ENCODE measurements at places on chromosomes 2 and 18.

DNA sequence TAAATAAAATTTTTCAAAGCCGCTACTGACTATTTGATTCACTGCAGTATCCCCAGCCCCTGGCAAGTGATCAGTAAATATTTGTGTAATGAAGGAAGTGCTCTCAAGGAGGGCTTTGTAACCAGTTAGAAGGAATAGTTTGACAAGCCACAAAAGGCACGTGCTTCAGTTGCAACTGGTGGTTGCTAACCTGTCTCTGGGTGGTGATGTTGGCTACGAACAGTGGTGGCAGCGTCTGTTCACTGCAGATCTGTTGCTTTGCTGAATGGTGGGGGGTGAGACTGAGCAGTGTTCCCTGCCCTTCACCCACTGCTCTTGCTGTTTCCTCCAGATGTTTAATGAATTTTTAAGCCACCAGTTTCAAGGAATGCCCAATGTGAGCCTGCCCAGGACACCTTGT lies 73.9 kb upstream of the SIX2 start:
- DNase-seq, result no peak

DNA sequence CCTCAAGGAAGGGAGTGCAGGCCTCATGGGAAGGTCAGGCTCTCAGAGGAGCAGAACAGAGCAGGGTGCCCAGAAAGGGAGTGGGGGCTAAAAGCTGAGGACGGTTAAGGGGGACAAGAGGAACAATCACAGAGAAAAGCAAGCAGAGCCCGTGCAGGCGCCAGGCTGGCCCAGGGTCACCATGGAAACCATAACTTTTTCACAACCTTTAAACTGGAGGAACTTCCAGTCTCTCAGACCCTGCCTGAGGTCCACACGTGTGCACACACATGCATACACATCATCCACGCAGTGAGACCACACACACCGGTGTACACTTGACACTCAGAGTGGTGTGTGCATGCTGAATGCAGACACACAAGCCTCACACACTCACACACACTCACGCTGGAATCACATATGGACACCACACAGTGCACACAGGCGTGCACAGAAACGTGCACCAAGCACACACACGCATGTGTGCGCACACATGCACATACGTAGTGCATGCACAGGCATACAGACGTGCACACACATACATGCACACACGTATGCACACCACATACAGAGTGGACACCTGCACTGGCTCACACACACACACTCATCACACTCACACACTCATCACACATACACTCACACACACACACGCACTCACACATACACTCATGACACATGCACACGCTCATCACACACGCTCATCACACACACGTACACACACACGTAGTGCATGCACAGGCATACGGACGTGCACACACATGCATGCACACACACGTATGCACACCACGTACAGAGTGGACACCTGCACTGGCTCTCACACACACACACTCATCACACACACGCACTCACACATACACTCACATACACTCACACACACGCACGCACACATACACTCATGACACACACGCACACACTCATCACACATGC lies 37.2 kb upstream of the SNED1 start:
- no peak for DNase-seq

GRCh38 chr18:68714366-68714711 lies 569 bp downstream of the TMX3 start:
- DNase-seq, result no peak

DNA sequence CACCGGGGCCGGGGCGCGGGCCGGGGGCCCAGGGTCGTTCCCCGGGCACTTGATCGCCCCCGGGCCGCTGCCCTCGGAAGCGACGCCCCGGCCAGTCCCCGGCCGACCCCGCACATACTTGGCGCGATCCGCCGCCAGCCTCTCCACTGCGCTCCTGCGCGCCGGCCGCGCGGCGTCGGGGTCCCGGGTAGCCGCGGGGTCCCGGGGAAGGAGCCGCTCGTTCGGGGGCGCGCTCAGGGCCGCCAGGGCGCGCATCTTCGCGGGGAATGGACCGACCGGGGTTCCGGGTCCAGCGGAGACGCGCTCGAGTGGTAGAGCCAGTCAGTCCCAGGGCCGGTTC lies 204 bp downstream of the FAM110C start:
- DNase-seq, result no peak

GRCh38 chr18:13934676-13935075 lies 19.3 kb upstream of the MC2R start:
- no peak for DNase-seq

- DNase-seq, result no peak
Observed at GRCh38 chr2:28463893-28464292, 32.0 kb upstream of the PLB1 start.

DNA sequence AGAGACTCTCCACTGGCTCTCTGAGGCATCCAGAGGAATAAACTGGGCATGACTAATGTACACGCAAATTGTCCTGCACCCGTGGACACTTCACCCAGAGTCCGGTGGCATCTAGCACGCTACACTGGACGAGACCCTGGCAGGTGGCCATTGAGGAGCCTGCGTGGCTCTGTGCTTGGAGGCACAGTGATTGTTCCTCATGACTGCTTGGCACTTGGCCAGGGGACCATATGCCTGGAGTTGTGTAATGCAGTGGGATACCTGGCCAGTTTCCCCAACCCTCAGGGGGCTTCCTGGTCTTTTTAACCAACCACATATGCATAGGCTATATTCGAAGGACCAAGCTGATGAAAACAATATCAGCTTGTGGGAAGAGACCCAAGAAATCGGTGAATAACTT lies 66.6 kb downstream of the MTCL1 start:
- DNase-seq, result peak; percentile 78

DNA sequence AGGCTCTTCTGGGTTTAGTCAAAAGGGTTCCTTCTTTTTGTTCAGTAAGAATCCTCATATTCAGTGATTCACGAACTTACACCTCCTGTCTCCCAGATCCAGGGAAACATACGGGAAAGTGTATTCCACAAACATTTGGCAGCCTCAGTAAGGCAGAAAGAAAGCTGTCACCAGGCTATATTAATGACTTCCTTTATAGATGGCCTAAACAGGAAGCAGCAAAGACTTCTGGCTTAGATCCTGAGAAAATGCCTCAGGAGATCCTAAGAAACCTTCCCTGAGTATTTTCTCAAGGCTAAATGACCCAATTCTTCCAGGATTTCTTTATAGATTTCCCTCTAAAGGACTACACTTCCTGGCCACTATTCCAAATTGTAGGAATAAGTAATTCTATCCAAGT lies 1995.5 kb upstream of the CELF4 start:
- no peak for DNase-seq

- DNase-seq, result peak; percentile 83
Observed at GRCh38 chr2:75710577-75711253, at the start of gene GCFC2. GCFC2 (minus strand) TSS chr2:75710915; CDS start chr2:75710855, 60 bp downstream.

DNA sequence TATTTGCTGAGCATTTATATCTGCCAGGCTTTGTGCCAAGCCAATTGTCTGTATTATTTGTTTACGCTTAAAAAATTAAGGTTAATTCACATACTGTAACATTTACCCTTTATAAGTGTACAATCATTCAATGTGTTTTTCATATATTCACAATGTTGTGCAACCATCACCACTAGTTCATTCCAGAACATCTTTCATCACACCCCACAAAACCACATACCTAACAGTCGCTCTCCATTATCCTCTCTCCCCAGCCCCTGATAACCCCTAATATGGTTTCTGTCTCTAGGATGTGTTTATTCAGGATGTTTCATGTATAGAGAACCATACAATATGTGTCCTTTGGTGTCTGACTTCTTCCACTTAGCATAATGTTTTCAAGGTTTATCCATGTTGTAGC lies 234.1 kb downstream of the INSIG2 start:
- no peak for DNase-seq

DNA sequence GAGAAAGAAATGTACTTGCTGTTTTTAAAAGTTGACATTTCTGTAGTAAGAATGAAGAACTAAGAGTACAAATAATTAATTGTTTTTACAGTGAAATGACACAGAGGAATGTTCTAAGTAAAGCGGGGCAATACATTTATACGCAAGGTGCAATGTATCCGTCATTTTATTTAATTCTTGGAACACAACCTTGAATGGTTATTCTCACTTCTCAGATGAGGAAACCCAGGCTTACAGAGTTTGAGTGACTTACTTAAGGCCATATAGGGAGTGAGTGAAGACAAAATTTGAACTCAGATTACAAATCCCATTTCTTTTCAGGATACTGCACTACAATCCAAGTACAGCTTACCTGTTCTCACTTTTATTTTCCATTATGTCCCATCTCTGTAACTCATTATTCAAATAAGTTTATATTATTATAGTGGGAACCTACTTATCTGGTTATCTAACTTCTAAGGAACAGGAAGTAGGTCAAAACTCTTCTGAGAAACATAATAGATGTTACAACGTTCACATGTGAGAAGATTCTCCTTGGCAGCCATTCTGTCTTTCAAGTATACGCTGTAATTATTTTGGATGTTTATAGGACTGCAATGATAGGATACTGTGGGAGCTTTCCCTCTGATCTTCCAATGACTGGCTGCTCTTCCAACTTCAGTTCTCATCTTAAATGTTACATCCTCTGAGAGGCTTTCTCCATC lies 12.3 kb upstream of the STK17B start:
- DNase-seq, result no peak

All from BE2C (cell line).